Activated T-helper 1 cell treated with Interleukin-2 at 50 U/mL for 16 hours (primary cell): ENCODE measurements at places on chromosomes 1 and 21.

- DNase-seq = no peak
Observed at GRCh38 chr1:34065498-34065897, 99.5 kb downstream of the CSMD2 start.

DNA sequence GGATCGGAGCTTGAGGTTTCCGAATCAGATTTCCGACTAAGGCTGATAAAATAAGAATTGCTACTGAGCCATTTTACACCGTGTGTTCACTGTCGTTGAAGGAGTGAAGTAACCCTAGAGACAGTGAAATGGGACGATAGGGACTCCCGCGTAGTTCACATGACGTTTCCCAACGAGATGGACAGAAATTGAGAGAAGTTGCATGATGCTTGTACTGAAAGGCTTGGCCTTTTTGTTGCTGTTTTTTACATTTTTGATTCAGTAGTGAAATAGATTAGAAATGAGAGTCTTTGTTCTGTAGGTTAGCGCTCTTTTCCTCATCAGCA, 1.2 kb downstream of the KHDRBS1 start:
- no peak for DNase-seq

GRCh38 chr1:170617591-170618330, 46.2 kb upstream of the PRRX1 start:
- DNase-seq = no peak

GRCh38 chr1:206578978-206579374, 33.3 kb downstream of the EIF2D start:
- DNase-seq = no peak

GRCh38 chr1:227562933-227563323, 428 bp upstream of the ZNF678 start:
- DNase-seq = no peak

DNA sequence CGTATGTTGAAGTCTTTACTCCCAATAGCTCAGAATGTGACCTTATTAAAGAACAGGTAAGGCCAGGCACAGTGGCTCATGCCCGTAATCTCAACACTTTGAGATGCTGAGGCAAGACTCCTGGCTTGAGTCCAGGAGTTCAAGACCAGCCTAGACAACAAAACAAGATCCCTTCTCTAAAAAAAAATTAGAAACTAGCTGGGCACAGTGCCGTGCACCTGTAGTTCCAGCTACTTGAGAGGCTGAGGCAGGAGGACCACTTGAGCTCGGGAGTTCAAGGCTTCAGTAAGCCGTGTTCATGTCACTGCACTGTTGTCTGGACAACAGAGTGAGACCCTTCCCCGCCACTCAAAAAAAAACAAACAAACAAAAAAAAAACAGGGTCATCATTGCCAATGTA, 171.3 kb downstream of the RERE start:
- no peak for DNase-seq

GRCh38 chr1:20614131-20614579, 19.1 kb upstream of the PINK1 start:
- DNase-seq = no peak

- no peak for DNase-seq
Observed at GRCh38 chr1:66403007-66403731, 130.8 kb upstream of the SGIP1 start.

GRCh38 chr1:85315789-85316188, 39.4 kb upstream of the BCL10 start:
- no peak for DNase-seq

- no peak for DNase-seq
Observed at GRCh38 chr21:35345954-35346353, 296.9 kb upstream of the RUNX1 start.

DNA sequence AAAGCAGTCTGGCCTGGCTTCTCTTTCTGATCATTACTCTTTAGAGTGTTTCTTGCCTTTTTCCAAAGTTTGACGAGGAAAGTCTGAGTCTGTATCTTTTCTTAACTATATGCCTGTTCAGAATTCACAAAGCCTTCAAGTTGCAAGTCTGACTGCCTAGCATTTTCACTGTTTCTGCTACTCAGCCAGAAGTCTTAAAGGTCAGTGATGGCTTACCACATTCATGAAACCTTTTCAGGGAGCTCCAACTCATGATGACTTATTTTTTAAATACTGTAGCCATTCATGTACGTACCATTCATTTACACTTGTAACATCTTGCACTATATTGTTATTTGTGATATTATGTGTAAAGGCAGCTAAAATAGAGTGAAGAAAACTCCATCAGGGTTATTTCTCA, 58.2 kb downstream of the TNFSF4 start:
- DNase-seq = no peak

DNA sequence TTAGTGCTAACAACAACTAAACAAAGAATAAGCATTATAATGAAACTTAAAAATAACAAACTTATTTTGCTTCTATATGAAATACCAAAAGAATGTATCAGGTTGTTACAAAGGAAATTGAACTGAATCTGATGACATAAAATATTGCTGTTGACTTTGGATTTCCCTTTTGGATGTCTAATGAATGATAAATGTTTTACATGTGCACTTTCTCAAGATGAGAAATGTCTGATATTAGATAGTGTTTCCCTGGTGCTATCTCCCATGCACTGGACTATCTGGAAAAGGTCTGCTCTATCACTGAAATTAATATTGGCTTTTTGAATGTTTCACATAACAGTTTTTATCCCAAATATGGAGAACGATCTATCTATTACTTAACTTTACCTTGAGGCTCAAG, 179.9 kb downstream of the HMCN1 start:
- DNase-seq = no peak

DNA sequence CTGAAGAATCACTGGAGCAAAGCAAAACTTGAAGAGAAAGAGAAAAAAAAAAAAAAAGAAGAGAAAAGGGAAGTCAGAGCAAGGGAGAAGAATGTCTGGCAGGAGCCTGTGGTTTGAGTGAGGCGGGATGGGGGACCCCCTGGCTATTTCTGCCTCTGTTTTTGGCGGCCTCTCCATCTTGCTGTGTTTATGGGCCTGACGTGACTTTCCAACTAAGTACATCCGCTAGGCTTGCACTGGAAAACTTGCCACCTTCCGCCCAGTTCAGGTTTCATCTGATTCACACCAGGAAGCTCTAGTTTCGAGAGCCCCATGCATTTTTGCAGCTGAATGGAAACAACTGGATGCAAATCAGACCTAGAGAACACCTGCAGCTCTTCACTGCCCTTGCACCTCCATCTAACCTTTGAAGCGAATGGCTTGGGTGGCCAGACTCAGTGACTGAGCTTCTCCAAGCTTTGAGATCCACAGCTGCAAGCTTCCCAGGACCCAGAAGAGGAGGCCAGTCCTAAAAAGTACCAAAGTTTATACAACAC, 28.0 kb downstream of the TBX15 start:
- no peak for DNase-seq

DNA sequence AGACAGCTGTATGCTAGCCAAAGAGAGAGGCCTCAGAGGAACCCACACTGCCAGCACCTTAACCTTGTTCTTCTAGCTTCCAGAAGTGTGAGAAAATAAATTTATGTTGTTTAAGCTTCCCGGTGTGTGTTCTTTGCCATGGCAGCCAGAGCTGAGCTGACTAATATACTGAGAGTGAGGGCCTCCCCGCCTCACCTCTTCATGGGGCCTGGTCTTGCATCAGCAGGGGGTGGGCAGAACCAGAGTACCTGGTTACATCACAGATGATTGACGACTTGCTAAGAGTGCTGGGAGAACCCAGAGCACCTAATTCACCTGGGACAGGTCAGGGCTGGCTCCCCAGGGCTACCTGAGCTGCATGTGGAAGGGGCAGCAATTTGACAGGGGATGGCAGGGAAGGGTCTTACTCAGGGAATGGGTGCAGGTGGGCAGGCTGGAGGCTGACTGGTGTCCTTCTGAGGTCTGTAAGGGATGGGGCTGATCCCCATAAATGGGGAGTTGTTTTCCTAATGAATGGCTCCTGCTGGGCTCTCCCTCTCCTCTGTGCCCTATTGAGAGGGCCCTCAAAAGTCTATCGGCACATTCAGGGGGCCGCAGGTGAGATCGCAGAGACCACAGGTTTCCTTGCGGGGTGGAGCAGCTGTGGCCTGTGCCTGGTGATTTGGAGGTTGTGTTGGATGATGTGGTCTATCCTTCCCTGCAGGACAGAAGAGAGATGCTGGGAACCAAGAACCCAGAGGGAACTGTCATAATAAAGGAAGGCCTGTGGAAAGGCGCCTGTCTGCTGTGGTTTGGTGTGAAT, 60.6 kb upstream of the ETV3 start:
- no peak for DNase-seq

DNA sequence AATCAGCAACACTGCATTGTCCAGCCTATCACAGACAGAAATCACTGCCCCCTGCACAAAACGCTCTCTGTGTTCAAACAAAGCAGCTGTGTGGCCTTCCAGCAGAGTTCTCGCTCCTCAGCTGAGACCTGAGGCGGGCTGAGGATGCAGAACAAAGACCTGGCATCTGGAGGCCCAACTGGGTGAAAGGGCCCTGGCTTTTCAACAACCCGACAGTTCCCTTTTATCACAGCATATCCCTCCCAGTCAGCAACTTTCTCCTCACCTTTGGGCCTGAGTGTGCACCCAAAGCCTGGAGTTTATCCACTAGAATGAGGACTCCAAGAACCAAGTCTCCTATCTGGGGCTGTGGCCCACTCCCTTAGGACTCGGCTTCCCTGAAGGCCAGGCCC, 42.6 kb upstream of the A3GALT2 start:
- DNase-seq = no peak

DNA sequence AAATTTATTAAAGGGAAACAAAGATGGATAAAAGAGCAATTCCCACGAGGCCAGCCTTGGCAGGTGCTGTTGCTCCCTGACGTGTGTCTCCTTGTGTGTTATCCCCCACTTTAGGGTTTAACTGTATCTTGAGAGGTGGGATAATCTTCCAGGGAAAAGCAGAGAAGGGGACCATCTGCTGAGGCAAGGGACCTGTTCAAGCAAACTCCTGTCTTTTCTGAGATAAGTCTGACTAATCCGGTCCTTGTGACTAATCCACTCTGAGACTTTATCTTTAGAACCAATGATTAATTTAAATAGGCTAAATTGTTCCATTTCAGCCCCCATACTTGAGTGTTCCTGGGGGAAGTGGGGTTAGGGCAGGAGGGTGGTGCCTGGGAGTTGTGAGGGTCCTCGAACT, 163.6 kb downstream of the CAMTA1 start:
- no peak for DNase-seq

- no peak for DNase-seq
Observed at GRCh38 chr1:177862916-177863315, 106.9 kb downstream of the SEC16B start.

- no peak for DNase-seq
Observed at GRCh38 chr21:32329776-32330175, 31.1 kb downstream of the MRAP start.

GRCh38 chr1:40530735-40531380, 579 bp upstream of the ZNF684 start:
- DNase-seq = no peak

- no peak for DNase-seq
Observed at GRCh38 chr1:17381161-17381560, 9.2 kb downstream of the PADI6 start.

- DNase-seq = no peak
Observed at GRCh38 chr1:224914292-224914900, 15.1 kb upstream of the DNAH14 start.

- DNase-seq = no peak
Observed at GRCh38 chr1:41955461-41956159, 36.9 kb upstream of the HIVEP3 start.

DNA sequence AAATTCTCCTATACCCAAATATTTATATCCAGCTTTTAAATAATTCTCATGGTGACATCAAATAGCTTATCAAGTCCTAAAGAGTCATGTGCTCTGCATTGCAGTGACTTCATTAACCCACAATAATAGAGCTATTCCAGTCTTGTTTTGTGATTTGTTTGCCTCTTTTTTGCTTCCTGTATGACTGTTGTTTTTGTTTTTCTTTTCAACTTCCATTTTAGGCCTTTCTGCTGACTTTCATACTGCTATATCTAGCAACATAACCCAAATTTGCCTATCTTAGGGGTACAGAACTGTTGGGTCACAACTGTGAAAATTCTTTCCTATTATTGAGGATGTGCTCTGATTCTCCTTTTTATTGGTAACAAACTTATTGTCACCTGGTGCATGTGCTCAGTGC, 30.3 kb downstream of the SPATA17 start:
- no peak for DNase-seq

- no peak for DNase-seq
Observed at GRCh38 chr1:10484521-10484920, 9.8 kb downstream of the PEX14 start.

DNA sequence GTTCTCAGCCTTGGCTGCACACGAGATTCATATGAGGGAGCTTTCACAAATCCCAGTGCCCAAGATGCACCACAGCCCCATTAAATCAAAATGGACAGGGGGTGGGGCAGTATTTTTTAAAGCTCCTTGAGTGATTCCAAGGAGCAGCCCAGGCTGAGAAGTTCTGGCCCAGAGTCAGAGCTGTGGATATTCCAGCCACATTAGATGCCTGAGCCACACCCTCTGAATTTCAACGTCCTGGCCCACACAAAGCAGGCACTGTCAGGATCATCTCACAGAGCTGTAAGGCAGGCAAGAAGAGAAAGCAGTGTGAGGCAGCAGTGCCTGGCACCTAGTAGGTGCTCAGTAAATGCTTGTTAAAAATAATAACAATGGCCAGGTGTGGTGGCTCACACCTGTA, 37.4 kb downstream of the PAX7 start:
- DNase-seq = no peak

DNA sequence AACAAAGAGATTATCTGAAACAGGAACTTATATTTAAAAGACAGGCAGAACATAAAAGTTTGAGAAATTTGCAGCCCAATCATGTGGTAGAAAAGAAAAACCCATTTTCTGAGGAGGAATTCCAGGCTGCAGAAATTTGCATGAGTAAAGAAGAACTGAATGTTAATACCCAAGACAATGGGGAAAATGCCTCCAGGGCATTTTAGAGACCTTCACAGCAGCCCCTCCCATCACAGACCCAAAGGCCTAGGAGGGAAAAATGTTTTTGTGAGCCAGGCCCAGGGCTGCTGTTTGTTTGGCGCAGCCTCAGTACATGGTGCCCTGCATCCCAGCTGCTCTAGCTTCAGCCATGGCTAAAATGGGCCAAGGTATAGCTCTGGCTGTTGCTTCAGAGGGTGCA, 554.3 kb upstream of the CHRM3 start:
- DNase-seq = no peak

GRCh38 chr1:6386371-6386949, 7.1 kb downstream of the ACOT7 start:
- DNase-seq = no peak

- no peak for DNase-seq
Observed at GRCh38 chr21:43188181-43188580, 19.4 kb downstream of the CRYAA start.

GRCh38 chr1:201515062-201515750, 8.3 kb upstream of the CSRP1 start:
- no peak for DNase-seq
